ENCODE measurements at places on chromosomes 1 and 21.

DNA sequence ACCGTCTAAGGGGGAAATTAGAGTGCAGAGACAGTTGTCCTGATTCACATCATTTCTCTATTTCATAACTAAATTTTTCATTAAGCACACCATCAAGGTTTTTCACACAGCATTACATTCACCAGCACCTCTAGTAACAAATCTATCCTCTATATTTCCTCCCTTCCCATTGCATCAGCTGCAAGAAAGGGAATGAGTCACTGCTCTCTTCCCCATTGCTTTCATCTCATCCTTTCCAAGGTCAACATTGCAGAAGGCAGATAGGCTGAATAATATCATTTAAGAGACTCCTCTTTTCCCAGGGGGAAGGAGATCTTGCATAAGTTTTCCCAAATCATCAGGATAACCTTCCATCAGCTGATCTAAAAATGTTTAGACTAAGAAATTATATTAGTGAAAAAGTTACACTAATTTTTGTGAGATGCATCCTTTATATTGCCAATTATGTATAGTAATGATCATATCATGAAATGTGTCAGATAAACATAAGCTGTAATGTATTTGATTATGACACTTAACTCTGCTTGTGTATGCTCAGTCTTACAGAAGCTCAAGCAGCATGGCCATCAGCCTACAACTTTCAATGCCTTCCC lies 4.3 kb downstream of the INTS7 start:
- DNase-seq = peak; percentile 12

GRCh38 chr1:154348429-154349076 lies 23.2 kb downstream of the ATP8B2 start:
- no peak for DNase-seq

GRCh38 chr1:109527846-109528695 lies 11.6 kb upstream of the GPR61 start:
- no peak for DNase-seq

DNA sequence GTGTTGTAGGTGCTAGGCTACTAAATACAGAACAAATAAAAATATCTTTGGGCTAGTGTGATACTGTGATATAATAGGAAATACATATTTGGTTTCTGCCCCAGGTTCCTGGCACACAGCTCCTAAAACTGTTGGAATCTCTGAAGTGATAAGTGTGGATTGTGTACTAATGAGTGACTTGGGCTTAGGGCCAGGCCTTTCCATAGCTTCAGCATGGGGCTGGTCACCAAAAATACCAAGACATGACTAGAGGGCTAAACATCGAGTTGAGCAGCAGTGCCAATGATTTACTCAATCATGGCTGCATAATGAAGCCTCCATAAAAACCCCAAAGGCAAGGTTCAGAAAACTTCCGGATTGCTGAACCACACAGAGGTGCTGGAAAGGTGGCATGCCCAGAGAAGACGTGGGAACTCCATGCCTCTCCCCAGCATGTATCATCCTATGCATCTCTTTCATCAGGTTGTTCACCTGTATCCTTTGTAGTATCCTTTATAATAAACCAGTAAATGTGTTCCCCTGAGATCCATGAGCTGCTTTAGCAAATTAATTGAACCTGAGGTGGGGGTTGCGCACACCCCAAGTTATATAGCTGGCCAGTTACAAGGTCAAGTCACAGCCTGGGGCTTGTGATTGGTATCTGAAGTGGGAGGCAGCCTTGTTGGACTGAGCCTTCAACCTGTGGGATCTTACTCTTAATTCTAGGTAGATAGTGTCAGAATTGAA lies 51.6 kb downstream of the ZMYM4 start:
- no peak for DNase-seq

DNA sequence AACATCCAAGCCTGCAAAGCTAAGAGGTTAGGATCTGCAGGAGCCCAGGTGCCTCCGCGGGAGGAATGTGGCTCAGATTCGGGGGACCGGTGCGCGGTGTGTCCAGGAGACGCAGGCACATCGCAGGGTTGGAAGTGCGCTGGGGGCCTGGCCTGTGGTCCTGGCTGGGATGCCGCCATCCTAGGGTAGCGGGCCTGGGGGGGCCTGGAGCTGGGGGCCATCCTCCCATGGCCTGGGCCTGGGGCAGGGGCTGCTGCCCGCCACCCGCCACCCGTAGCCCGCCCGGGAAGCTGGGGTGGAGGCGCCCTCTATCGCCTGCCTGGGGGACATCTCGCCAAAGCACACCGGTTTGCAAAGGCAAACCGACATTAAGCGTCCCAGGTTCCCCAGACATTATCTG lies 170.6 kb upstream of the ARHGEF16 start:
- no peak for DNase-seq

GRCh38 chr1:82225421-82226185 lies 424.9 kb downstream of the ADGRL2 start:
- DNase-seq = peak; percentile 59

DNA sequence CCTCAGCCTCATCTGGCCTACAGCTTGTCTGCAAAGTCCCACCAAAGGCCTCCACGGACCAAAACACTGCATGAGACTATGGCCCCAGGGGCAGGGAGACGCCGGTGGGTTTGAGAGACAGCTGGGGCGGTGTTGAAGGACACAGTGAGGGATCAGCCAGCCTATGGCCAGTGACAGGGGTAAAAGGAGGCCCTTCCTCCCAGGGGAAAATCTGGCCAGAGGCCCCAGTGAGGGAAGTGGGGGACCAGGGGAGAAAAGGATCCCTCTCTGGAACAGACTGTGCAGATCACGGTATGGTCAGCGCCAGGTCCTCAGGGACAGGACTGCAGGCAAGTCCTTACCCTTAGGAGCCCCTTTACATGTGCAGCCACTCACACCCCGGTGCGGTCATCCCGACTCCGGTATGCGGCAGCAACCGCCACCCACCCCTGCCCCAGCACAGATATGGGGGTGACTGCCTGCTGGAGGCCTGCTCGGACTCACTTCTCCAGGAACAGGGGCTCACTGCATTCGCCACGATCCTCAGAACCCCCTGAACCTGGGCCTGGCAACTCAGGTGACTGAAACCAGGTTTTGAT lies 1.3 kb downstream of the CERS2 start:
- DNase-seq = no peak

DNA sequence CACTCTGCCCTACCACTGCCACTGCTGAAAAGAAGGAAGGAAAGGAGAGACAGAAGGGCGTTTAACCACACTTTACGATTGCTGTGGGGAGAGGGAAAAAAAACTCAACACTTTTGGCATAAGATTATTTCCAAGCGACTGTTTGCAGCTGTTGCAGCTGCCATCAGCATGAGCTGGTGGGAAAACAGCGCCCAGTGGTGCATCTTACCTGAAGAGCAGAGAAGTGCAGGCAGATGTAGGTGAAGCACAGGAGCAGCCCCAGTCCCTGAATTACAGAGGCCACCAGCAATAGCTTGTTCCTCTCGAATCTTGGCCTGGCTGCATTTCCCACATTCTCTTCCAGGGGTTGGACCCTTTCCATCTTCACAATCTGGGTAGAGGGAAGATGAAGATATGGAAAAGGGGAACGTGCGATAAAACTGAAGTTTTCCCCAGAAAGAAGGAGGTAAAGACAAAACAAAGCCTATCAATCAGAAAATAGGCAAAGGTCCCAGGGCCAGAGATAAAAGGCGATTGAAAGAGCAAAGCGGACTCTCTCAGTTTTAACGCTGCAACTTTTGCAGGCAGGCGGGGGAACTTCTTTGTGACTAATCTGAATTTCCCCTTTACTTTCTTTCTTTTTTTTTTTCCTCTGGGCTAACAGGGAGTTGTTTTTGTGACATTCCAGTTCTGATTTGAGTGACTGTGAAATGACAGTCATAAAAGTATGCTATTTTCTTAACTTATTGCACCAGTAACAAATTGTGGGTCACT lies at the start of gene TNFSF4:
TNFSF4 (minus strand) TSS at position 516 of the 753 bp plus-strand sequence; CDS start at position 361, 155 bp downstream.
- no peak for DNase-seq

All from NCI-H345 (cell line).